ENCODE measurements at places on chromosomes 16 and 17. TPM values are rescaled to one million over a fixed set of nuclear protein-coding genes. Genes with fewer than 3 reads are reported as not detected.

TM4SF5 gene
- not detected for total RNA-seq

TSPAN10 gene
- total RNA-seq: 8.5 TPM

TBC1D28 gene
- not detected for total RNA-seq

KRT27 gene
- total RNA-seq: not detected

BCL6B gene
- not detected for total RNA-seq

SLC52A1 gene
- total RNA-seq: not detected

ALOX12 gene
- not detected for total RNA-seq

KRT20 gene
- total RNA-seq: not detected

SRCAP gene
- 10.3 TPM for total RNA-seq

EMP2 gene
- total RNA-seq: 56.7 TPM

- DNase-seq: no peak
Measured at GRCh38 chr17:45231481-45232116, 9.9 kb downstream of the FMNL1 start.

- DNase-seq: peak; percentile 74
Measured at GRCh38 chr17:77308861-77309726, 168.3 kb downstream of the SEC14L1 start.

GRCh38 chr16:70250748-70251628, 752 bp downstream of the EXOSC6 start:
- peak; percentile 50 for DNase-seq

DNA sequence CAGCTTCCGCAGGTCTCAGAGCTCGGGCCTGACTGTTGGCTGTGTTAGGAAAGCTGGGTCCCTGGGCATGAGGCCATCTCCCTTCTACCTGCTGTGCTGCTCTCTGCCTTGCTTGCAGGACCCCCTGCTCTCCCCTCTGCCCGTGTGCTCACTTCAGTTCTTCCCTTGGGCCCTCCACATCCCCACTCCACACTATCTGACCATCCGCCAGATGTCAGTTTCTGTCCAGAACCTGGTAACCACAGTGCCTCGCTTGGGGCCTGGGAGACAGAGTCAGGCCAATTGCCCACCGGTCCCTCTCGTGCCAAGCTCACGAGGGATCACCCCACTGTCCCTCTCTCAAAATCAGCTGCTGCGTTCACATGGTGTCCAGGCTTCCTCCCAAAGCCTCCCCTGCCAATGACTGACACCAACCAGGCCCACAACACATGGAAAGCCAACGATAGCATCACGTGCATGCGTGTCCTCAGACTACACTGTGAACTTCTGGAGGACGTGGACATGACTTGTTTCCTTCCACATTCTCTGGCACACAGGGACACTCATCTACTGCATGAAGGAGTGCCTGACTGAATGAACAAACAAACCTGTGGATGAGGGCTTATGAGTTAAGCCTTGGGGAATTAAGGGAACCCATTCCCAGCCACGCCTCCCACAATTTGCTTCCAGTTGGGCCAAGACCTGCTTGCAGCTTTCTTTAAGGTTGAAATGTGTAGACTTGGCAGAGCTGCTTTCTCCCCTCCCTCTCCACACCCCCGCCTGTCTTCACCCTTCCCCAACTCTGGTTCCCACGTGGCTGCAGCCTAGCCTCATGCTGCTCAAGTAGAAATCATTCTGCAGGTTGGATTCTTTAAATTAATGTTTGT, 72.5 kb upstream of the ZNF423 start:
- DNase-seq: no peak

- peak; percentile 33 for DNase-seq
Measured at GRCh38 chr17:8122924-8123694, 797 bp downstream of the HES7 start.

DNA sequence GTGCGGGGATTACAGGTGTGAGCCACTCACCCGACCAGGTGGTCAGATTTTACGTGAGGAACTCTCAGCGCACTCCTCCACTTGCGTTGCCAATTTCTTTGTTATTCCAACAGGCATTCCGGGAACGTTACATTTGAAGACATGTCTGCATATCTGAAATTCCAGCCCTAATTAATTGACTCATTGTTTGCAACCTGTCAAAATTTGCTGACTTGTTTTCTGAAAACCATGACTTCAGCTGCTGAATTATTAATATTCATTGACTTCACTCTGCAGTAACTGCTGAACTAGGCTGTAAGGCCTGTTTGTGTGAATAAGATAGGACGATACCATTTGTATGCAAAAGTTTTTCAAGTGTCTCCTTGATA, 16.6 kb downstream of the G6PC1 start:
- DNase-seq: no peak

DNA sequence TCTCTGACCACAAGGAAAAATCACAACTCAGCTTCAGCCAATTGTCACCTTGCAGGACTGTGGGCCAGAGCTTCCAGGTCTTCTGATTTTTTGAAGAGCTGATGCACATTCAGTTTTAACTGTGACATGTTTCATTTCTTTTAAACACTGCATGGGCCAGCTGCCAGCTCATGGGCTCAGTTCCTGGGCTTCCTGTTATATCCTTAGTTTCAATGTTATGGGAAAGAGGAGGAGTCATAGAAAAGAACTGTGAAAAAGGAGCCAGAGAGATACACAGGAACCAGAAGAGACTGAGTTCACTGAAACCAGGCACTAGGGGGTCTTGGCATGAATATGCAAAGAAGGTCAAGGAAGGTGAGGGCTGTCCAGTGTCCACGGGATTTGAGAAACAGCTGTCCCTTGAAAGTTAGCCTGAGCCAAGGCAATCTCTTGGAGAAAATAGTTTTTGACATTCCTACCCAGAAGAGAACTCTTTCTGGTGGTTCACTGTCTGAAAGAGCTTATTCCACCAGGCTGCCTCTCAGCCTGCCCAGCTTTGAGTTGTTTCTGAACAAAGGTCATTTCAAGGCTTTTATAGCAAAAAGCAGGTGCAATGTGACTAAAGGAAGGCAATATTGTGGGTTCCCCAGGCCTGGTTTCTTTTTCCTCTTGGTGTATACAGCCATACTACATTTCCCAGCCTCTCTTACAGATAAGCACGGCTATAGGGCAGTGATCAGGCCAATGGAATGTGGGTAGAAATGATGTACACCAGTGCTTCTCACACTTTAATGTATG, 10.5 kb downstream of the PDILT start:
- no peak for DNase-seq

- DNase-seq: peak; percentile 34
Measured at GRCh38 chr16:30068750-30069610, 3.4 kb downstream of the ALDOA start.

DNA sequence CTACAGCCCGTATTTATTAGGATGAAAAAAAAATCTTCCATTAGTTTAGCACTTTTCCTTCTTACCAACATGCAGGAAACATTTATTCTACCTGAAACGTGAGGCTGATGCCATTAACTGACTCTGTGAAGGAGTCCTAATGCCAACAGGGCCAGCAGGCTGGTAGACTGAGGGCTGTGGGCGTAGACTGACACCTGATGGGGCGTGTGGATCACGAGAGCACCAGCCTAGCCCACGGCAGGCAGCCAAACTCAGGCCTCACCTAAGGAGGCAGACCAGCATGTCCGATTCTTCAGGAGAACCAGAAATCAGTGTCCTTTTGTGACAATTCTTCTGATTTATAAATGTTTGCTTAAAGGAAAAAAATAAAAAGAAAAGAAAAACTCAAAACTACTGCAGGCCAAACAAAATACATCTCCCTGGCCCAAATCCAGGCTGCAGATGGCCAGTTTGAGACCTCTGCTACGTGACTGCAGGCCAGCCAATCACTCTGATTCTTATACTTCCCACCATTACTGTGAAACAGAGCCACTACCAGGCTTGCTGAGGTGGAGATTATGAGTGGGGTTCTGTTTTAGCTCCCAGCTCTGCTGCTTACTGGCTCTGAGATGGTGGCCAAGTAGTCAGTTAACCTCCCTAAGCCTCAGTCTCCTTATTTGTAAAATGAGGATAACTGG, 66.5 kb downstream of the GNAO1 start:
- no peak for DNase-seq

DNA sequence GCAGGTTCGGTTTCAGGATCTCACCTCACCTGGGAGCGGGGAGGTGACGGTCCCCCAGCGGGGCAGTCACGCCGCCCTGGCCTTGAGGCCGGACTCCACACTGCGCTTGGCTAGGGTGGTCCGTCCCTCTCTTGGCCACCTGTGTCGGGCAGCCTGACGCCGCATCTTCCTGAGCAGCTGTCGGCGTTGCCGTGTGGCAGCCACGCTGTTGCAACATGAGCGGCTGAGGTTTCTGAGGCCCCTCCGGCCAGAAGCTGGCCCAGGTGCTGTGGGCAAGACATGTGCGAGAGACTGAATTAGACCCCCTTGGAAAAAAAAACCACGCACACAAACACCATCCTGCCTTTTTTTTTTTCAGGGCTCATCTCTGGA, 49.2 kb downstream of the IRF8 start:
- DNase-seq: no peak

GRCh38 chr17:19238167-19238505, 970 bp downstream of the EPN2 start:
- DNase-seq: no peak

- no peak for DNase-seq
Measured at GRCh38 chr16:19432429-19432828, 14.7 kb downstream of the TMC5 start.

DNA sequence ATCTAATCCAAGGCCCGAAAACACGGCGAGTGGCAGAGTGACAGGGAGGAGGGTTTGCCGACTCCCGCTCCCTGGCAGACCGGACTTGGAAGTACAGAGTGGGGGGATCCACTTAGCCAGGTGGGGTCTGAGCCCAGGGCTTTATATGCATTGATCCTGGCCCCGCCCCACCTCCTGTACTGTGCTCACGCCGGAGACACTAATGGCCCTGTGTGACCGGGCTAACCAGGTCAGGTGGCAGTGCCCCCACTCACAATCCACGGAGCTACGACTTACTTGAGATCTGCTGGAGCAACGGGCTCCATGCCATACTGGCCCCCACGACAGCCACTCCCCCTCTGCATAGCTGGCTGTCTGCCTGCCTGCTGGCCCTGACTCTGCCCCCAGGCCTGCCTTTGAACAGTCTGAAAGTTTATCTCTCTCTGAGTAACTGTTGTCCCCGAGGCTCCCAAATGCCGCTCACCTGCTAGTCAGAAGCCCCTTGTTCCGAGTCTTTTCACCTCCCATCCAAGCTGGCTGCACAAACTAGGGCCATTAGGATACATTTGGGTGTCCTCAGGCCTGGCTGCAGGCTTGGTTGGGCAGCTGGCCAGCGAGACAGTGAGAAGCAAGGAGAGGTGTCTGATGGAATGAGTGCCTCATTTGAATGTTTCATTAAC, 28.0 kb downstream of the CACNA1G start:
- no peak for DNase-seq
